ENCODE measurements at places on chromosomes 7 and 10. TPM values are rescaled to one million over a fixed set of nuclear protein-coding genes. Genes with fewer than 3 reads are reported as not detected.

SGCE gene
- 0.83 TPM for total RNA-seq

- H3K4me3 ChIP-seq = no peak overlapping the region
- no peak overlapping the region for H3K27ac ChIP-seq
- no peak for DNase-seq
- no peaks in the 10 kb centered on the region for H3K4me1 ChIP-seq
- H3K36me3 ChIP-seq = no peaks in the 10 kb centered on the region
- H3K27me3 ChIP-seq = no peaks in the 10 kb centered on the region
Measured at GRCh38 chr10:71031026-71031425, 142.7 kb upstream of the PCBD1 start.

DNA sequence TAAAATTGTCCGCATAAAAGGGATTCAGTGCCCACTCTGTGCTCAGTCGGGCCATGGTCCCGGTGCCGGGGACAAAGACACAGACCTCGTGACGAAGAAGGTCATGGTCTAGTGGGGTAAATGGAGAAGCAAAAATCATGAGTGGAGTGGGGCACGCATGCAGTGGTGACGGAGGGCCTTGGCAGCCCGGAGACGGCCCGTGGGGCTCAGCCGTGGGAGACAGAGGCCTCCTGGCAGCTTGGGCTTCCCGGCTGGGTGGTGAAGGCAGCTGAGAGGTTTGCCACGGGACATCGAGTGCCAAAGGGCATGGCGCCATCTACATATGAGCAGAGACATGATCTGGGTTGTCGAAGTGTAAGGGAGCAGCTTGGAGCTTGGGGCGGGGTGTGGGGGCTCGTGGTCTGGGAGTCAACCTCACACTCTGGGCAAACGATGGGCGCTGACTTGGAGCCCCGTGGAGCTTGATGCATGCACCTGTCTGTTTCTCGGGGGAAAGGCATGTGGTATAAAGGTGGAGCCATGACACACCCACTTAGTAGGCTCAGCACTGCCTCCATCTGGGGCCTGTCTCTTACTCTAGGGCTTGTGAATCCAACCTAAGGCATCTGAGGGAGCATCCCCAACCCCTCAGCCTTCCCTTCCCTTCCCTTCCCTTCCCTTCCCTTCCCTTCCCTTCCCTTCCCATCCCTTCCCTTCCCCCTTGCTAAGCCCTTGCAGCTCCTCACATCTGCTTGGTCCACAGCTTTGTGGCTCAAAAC lies 151.0 kb upstream of the INSYN2A start:
- H3K4me3 ChIP-seq = no peak overlapping the region
- no peak overlapping the region for H3K27ac ChIP-seq
- no peaks in the 10 kb centered on the region for H3K4me1 ChIP-seq
- H3K27me3 ChIP-seq = no peaks in the 10 kb centered on the region

PNLIPRP2 gene
- not detected for total RNA-seq

DNA sequence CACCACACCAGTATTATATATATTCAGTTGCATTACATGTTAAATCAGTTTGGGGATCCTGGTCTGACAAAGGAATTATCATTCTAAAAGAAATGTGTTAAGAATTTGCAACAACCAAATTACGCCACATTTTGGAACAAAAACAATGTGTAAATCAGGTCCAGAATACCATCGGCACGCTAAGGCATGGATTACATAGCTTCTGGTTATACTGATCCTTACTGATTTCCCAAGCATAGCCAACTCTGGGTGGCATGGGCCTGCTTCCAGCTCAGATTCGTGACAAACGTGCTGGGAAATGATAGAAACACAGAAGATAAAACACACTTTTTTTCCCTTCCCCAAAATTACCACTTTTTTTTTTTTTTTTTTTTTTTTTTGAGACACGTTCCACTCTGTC lies 660.0 kb downstream of the SORCS1 start:
- H3K4me3 ChIP-seq = no peak overlapping the region
- H3K36me3 ChIP-seq = no peaks in the 10 kb centered on the region
- DNase-seq = no peak
- no peak overlapping the region for H3K27ac ChIP-seq
- no peaks in the 10 kb centered on the region for H3K27me3 ChIP-seq

SLC39A12 gene
- not detected for total RNA-seq

GRCh38 chr7:155585532-155585895 lies 39.2 kb upstream of the CNPY1 start:
- H3K36me3 ChIP-seq = no peaks in the 10 kb centered on the region
- H3K27ac ChIP-seq = no peak overlapping the region
- H3K27me3 ChIP-seq = peaks cover 27% of the 10 kb centered on the region
- no peak overlapping the region for H3K4me3 ChIP-seq
- no peaks in the 10 kb centered on the region for H3K4me1 ChIP-seq
- no peak for DNase-seq

DNA sequence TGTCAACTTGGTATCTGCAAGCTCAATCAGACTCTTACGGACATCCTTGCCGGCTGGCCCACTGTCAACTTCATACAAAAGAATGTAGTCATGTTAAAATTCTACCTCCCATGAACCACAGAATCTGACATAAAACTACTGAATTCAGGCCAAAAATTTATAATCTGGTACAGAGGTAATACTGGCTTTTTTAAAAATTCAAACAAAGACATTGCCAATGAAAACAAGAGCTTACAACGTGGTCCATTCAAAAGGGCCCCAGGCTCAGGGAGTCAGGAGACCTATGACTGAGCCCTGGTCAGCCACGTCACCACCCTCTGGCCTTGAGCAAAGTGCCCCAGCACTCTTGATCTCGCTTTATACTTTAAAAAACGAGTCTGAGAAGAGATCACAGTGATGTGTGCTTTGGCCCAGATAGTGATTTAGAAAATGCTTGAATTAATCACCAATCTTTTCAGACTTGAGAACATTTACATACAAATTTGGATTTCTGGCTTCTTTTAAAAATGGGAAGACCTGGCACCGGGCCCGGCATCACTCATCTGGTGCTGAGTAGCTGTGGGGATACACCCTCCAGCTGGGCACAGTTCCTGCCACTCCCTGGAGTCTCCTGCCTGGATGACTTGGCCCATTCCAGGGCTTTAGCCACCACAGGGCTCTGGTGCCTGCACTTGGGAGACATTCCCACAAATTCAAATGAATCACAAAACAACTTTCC lies 94.1 kb downstream of the PIP4K2A start:
- no peak for DNase-seq
- H3K4me1 ChIP-seq = peaks cover 91% of the 10 kb centered on the region
- H3K4me3 ChIP-seq = no peak overlapping the region
- no peak overlapping the region for H3K27ac ChIP-seq
- peaks cover 3% of the 10 kb centered on the region for H3K36me3 ChIP-seq

GRCh38 chr10:132158823-132159222 lies 27.9 kb upstream of the DPYSL4 start:
- no peaks in the 10 kb centered on the region for H3K36me3 ChIP-seq
- H3K27me3 ChIP-seq = no peaks in the 10 kb centered on the region
- peak overlapping the region; percentile 84 for H3K27ac ChIP-seq
- peaks cover 30% of the 10 kb centered on the region for H3K4me1 ChIP-seq

DNA sequence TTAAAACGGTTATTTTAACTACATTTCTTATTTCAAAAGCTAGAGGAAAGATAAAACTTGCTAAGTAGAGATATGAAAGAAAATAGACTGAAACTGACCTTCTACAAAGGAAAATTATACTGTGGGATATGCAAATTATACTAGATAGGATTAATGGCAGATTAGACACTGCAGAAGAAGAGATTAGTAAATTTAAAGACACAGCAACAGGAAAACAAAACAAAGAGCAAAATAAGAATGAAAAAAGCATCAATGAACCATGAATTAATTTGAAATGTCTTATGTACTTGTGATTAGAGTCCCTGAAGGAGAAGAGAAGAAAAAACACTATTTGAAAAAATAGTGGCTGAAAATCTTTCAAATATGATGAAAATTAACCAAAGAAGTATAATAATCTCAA lies 52.3 kb downstream of the RNF32 start:
- no peak overlapping the region for H3K27ac ChIP-seq
- H3K4me3 ChIP-seq = no peak overlapping the region
- peaks cover 29% of the 10 kb centered on the region for H3K36me3 ChIP-seq
- no peaks in the 10 kb centered on the region for H3K4me1 ChIP-seq
- no peak for DNase-seq
- H3K27me3 ChIP-seq = no peaks in the 10 kb centered on the region
